ENCODE measurements at places on chromosomes 6 and 20.
A peak's percentile ranks its signal among the peaks of the same experiment; 100 is the strongest.

- no peak for DNase-seq
Measured at GRCh38 chr6:138533667-138534066, 34.4 kb upstream of the NHSL1 start.

GRCh38 chr6:129744201-129744879 is 34.4 kb upstream of the ARHGAP18 start:
- DNase-seq = peak; percentile 85

DNA sequence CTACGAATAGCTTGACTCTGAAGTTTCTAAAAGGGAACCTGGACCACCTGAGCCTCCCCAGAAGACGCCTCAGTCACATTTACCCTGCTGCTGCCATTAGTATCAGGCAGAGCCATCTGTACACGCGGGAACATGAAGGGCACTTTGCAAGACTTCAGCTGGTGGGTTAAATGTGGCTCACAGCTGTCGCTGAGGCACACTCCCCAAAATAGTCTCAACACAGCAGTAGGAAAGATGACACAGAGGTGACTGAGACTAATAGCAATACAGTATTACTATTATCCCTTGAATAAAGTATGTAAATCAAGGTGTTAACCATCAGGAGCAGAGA is 29.0 kb downstream of the PSMB1 start:
- no peak for DNase-seq

DNA sequence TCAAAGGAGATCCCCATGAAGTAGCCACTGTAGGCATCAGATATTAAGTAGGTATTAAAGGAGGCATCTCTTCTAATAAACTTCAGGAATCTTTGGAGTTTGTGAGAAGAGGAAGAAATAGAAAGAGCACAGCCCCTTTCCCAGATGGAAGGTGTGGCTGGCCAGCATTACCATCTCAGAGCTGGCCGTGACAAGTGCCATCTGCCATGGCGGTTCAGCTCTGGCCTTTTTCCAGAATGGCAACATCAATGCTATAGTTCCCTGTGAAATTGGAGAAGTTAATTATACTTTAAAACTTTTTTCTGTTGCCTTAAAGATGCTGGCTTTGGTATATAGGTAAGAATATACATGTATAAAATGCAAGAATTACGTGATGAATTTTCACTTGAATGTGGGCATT is 51.9 kb upstream of the MCUR1 start:
- no peak for DNase-seq

- no peak for DNase-seq
Measured at GRCh38 chr6:6892744-6893583, 214.8 kb upstream of the RREB1 start.

GRCh38 chr6:159689001-159689400 is 4.0 kb downstream of the SOD2 start:
- no peak for DNase-seq

GRCh38 chr6:24686946-24687345 is 20.1 kb downstream of the ACOT13 start:
- DNase-seq = no peak

GRCh38 chr20:20480126-20480525 is 112.2 kb downstream of the INSM1 start:
- DNase-seq = no peak

DNA sequence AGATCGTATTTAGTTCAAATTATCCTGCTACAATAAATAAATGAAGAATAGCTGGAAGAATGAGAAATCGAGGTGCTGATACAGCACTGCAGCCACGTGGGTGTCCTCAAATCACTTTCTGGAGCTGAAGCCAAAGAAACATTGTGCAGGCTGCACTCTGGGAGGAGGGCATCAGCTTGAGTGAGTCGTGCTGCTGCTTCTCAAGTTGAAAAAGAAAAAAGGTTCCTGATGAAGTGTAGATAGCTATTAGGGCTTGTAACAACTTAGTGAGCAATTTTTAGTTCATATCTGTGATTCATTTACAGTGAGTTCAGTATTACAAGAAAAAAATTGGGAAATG is 40.5 kb downstream of the DSE start:
- no peak for DNase-seq

GRCh38 chr6:26158076-26158580 is 70.9 kb downstream of the HFE start:
- DNase-seq = no peak

DNA sequence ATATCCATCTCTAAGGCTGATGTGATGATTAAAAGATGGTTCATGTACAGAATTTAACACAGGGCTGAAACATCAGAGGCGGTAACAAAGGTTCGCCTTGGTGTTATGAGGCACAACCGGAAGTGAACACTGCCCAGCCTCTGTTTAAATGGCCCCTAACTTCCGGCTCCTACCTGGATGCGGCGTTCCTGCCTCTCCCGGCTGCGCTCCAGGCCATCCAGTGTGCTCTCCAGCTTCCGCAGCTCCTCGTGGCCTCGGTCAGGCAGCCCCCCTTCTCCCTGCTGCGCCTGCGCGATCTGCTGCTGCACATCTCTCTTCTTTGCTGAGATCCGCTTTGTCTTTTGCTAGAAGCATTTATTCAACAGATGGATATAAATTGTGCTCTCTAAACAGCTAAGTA is 195.3 kb downstream of the SYNE1 start:
- no peak for DNase-seq

All from A172 (cell line).